ENCODE measurements at places on chromosomes 1 and 21.

DNA sequence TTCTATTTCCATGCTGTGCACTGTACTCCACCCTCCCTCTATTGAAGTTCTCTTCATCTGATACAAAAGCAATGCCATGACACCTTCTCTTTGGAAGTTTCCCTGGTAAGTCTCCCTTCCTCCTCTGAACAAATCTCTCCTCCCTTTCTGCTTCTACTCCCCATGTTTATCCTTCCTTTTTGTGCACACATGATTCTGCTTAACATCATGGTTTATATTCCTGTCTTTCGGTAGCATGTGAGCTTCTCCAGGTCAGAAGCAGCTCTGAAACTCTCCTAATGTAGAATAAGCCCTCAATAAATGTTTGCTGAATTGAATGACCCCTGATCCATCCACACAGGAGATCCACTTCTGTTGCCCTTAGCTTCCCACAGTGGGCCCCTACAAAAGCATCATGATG, 328.6 kb downstream of the PLPP3 start:
- DNase-seq = no peak

DNA sequence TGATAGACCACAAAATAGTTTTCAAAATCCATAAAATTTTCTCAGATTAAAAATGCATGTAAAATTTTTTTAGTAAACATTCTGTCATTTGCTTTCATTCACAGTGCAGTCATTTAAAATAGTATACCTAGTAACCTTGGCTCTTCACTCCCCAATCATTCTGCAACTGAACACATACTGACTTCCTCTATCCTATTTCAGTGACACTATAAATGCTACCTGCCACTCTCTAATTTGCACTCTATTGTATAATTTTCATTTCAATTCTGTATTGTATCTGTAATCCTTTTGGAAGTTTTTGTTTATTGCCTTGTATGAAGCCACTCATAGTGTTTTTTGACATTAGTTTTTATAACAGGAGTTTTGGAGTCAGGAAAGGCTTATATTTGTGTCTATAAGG, 1029.1 kb upstream of the NCAM2 start:
- no peak for DNase-seq

GRCh38 chr1:95380909-95381308, 146.9 kb downstream of the RWDD3 start:
- no peak for DNase-seq

DNA sequence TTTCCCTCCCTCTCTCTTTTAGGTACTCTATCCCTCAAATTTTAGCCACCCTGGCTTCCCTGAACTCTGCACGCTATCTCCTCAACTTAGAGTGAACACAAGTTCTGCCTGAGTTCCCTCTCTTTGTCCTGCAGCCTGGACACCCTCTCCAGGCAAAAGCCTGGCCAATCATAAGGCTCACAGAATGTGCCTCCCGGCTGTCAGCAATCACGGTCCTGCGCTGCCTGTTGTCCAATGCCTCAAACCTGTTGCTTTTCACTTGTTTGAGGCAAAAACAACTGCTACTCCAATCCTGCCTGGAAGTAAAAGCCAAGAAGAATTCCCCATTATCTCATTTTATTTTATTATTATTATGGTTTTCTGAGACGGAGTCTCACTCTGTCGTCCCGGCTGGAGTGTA, 66.1 kb downstream of the LGR6 start:
- DNase-seq = no peak

DNA sequence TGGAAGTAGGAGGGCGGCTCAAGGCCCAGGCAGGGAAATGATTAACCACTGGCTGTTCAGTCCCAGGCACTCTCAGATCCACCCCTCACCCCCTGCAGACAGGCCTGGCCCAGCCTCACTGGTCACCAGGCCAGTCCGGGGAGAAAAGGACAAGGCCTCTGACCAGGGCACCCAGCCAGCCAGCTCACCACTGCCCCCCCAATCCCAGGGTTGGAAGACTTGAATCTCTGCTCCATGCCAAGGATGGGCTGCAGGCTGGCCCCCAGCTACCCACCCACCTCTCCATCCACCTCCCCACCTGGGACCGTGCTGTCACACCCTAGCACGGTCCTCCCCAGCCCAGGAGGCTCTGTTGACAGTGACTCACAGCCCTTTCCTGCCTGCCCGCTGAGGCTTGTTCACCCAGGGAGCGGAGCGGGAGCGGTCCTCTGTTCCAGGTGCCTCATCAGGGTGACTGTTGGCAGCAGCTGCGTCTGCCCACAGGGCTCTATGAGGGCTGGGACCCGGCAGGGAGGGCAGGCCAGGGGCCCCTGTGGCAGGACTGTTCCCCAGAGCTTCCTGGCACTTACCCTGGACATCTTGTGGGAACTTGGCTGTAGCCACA, 2.2 kb downstream of the LAD1 start:
- DNase-seq = no peak

DNA sequence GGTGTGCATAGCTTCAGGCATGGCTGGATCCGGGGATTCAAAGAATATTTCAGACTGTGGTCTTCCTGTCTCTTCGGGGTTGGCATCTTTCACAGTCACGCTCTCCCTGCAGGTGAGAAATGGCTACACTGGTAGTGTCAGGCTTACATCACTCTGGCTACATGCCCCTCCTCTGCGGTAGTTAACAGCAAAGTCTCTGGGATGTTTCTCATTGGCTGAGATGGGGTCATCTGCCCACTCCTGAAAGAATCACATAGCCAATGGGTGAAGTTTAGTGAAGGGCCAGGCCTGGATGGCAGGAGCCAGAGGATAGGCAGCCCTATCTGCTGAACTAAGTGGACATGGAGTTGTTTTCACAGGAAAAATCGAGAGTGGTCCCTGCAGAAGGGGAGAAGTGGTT, 356.5 kb downstream of the MATN1 start:
- no peak for DNase-seq

DNA sequence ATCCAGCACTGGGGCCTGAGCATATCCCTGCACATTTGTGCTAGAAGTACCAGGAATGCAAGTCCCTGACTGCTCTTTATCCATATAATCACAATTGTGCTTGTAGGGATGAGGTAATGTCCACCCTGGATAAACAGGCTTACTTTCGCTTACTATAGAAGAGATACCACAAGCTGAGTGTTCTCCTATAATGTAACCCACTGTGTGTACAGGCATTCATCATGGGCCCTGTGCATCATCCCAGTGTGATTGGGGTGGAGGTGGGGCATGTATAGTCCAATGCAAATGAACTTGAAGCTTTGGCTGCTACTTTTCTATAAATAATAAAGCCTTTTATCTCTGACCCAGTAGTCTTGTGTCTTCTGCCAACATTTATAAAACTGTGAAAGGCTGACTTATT, 69.3 kb downstream of the MAN1A2 start:
- DNase-seq = no peak

DNA sequence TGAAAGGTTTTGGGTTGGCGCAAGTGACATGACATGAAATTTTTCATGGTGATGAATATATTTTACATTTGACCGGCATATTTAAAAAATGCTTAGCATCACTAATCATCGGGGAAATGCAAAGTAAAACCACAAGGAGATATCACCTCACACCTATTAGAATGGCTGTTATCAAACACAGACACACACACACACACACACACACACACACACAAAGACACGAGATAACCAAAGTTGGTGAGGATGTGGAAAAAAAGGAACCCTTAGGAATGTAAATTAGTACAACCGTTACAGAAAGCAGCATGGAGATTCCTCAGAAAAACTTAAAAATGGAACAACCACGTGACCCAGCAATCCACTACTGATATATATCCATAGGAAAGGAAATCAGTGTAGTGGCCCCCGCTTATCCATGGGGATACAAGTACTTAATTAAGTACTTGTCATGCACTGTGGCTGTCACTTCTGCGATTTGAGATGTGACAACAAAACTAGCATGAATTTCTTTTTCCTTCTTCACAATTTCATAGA, 15.9 kb upstream of the PRELP start:
- no peak for DNase-seq

DNA sequence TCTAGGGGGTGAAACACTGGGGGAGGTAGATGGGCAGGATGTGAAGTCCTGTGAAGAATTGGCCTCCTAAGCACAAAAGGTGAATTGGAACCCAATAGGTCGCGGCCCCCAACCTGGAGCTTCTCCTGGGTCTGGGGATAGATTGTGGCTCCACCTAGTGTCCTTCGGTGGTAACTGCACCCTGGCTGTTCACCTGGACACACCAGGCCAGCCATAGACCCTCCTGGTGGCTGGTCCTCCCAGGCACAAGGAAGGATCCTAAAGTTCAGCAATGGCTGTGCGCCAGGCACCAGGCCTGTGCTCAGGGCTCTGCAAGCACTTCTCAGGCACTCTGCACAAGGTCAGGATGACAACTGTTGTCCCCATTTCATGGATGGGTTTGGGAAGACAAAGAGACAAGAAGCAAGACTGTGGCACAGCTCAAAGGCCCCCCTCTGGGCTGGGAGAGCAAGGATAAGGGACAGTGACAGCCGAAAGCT, 13.5 kb downstream of the ESPN start:
- peak; percentile 47 for DNase-seq

GRCh38 chr21:25560271-25560685, 47.0 kb downstream of the MRPL39 start:
- DNase-seq = no peak

- DNase-seq = no peak
Observed at GRCh38 chr1:44048532-44049215, 17.4 kb upstream of the SLC6A9 start.

GRCh38 chr1:223704921-223705878, 7.1 kb upstream of the CAPN2 start:
- no peak for DNase-seq

DNA sequence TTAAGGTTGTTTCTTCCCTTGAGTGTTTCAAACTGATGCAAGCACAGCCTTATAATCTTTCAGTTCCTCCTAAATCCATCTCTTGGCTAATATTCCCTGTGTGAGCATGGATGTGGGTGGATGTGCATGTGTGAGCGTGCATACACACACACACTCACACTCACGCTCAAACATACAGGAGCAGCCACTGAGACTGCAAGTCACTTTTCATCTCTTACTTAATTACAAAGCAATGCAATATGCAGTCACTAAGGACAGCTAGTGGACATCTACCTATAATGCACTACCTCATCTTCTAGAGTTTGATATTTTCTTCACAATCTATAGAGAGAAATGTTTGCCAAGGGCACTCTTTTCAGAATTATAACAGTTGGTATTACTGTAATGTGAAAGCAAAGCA, 1.4 kb downstream of the ESRRG start:
- DNase-seq = no peak

GRCh38 chr1:109466452-109467300, at the start of gene SYPL2:
SYPL2 (plus strand) TSS chr1:109466546; CDS start chr1:109466844, 298 bp downstream.
- no peak for DNase-seq

DNA sequence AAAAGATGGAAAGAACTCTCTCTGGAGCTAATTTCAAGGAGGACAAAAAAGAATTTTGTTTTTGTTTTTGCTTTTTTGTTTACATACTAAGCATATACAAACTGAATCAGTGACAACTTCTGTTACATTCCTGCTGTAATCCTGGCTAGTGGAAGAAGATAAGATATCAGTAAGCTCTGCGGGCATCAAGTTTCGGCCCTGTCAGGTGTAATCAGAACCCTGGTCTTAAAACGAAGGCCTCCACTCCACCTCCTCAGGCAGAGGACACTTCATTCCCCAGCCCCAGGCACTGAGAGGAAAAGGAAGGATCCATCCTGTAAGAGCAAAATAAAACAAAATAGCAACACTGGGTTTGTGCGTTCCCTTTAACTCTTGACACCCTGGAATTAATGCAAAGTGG, 88.9 kb upstream of the ARHGAP29 start:
- DNase-seq = no peak

DNA sequence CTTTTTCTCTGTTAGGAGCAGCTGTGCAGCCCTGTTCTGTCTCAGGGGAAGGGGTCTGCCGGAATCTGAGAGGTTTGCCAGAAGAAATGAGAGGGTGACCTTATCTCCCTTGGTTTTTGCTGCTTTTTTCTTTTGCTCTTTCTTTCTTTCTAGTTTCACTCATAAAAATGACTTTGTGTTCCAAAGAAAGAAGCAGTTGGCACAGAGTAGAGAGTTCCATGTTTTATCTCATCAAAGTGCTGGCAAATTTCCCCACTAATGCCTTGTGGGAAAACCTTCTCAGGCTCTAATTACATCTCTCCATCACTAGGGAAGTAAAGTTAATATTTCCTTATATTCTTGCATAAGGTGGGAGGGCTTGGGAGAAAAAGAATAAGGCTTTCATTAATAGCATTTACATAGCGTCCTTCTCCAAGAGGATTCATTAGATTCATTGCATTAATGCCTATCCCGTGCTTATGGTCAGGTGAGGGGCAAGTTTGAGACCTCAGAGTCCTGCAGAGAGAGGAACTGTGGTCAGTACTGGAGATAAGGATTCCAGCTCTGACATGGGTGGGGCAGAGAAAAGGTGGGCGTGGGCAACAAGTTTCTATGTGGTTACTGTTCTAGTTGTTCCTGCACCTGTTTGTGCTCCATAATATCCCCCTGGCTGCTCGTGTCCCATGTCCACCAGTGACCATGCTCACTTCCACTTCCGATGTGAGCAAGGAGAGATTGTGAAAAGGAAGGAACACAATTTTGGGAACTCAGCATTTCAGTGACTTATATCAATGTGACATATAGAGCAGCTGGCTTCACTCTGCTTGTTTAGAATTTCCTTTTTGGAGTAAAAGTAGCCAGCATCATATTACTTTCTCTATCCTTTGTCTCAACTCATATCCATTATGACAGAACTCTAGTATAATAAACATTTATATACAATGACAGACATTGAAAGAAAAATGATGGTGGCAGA, 79.5 kb downstream of the DISC1 start:
- no peak for DNase-seq

DNA sequence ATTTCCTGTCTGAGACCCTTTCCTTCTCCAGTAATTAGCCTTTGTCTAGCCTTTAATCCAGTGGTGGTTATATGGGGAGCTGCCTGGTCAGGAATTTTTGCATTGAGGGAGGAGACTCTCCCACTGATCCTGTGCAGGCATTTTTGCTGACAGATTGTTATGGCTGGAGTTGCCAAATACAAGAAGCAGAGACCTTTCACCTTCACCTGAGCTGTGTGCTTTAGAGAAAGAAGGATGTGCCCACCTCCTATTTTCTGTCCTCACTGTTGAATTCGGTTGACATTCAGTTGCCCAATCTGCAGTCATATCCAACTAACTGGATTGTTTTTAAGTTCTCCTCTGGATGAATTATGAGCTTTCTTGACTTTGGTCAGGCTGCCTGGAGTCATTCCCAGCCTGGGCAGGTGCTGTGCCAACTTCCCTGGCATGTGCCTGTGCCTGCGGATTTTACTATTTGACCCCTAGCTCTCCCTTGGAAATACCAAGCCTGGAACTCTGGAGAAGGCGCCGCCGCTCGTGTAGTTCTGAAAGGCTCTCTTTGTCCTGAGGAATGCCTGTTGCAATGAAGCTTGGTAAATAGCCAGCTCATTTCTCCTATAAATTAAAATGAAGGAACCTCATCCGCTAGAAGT, 143.9 kb downstream of the NOS1AP start:
- DNase-seq = no peak

- DNase-seq = no peak
Observed at GRCh38 chr21:24183077-24183476, 1424.2 kb downstream of the MRPL39 start.

DNA sequence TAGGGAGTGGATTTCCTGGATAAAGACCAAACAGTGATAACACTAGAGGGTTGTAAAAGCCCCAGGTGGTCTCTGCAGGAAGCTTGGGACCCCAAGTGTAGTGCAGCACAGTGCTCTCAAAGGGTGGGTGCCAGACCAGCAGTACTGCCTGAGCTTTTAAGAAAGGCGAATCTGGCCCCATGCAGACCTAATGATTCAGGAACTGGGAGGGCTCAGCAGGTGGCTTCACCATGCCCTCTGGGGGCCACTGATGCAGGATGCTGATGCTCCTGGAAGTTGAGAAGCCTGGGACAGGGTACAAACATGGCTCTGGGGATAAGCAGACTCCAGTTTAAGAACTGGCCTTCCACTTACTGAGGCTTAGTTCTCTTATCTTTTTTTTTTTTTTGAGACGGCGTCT, 29.1 kb upstream of the NEK2 start:
- DNase-seq = no peak

- DNase-seq = no peak
Observed at GRCh38 chr21:40505244-40505643, 341.7 kb downstream of the DSCAM start.
